GM23338 (cell line): ENCODE measurements at places on chromosomes 12 and 14. TPM values are rescaled to one million over a fixed set of nuclear protein-coding genes. Genes with fewer than 3 reads are reported as not detected.

DNA sequence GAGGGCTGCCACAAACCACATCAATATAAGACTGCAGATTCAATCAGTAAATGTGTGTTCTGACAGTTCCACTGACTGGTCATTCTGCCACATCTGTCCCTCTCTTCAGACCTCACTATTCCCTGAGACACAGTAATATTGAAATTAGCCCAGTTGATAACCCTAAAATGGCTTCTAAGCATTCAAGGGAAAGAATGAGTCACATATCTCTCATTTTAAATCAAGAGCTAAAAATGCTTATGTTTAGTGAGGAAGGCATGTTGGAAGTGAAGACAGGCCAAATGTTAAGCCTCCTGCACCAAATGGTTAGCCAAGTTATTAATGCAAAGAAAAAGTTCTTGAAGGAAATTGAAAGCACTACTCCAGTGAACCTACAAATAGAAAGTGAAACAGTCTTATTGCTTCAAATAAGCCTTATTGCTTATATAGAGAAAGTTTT lies 24.5 kb upstream of the KIF21A start:
- DNase-seq, result no peak

DNA sequence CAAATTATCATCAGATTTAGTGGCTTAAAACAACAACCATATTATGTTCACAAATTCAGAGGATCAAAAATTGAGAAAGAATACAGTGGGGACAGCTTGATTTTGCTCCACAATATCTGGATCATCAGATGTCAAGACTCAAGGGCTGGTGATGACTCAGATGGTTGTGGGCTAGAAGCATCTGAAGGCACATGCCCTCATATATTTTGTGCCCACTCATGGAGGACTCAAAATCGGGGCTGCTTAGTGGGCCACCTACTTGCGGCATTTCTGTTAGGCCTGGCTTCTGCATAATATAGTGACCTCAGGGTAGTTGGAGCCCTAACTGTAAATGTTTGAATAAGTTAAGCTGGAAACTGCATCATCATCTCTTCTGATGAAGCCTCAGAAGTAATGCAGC lies 584.5 kb downstream of the SLC16A7 start:
- DNase-seq, result no peak

DNA sequence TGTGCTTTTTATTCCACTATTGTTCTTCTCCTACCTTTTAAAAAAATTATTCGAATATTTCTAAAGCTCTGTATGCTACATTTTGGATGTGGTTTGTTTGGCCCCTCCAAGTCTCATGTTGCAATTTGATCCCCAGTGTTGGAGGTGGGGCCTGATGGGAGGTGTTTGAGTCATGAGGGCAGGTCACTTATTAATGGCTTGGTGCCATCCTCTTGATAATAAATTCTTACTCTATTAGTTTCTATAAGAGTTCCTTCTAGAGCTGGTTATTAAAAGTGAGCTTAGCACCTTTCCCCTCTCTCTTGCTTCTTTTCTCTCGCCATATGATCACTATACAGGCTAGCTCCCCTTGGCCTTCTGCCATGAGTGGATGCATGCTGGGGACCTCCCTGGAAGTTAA lies 445.6 kb upstream of the PDE3A start:
- DNase-seq, result no peak

Gene LTB4R
- 4.7 and 7.9 TPM in 2 replicates for total RNA-seq

DNA sequence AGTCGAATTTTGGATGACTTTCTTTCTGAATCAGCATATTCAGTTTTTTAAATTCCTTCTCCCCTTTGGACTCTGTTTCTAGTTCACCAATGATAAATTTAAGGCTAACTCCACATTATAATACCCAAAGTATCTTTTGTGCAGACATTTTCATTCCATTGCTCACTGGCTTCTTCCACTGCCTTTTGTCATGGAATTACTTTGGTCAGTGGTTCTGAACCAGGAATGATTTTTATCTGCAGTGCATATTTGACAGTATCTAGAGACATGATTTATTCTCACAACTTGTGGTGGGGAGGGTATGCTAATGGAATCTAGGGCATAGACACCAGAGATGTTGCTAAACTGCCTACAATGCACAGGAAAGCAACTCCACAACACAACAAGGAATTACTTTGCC lies 234.4 kb upstream of the PRKD1 start:
- DNase-seq, result no peak

- no peak for DNase-seq
Observed at GRCh38 chr12:75984577-75985182, 46.9 kb downstream of the PHLDA1 start.

DNA sequence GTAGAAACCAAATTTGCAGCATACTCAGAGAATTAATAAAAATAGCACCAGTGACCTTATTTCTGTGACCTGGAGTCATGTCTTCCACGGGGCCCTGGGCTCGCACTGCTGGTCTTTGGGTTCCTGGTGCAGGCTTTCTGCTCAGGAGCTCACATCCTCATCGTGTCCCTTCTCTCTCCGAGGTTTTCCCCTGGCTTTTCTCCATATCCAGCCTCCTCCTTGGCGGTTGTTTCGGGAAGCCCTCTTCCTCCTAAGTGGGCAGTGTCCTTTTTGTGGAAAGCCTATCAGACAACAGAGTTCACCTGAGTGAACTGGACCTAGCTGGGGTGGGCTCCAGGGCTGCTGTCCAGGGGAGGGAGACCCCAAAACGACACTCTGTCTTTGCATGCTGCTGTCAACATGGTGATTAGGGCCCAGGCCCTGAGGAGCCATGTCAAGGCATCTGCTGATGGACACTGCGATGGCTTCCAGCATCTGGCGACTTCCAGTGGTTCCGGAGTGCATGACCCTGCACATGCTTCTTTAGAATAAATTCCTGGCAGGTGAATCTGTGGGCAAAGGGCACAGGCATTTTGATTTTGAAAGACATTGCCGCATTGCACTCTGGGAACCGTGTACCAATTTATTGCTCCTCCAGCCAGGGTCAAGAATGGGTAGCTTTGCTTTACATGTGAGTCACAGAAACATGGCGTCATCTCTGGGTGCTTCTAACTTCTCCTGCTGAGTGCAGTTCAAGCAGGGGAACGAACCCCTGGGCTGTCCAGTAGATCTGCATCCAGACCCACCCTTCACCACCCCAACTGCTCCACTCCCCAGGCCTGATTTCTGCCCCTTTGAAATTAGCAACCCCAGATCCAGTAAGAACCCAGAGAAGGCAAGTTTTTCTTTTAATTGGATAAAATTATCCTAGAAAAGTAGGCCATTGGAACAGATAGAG lies 136.8 kb downstream of the ADGRD1 start:
- DNase-seq, result no peak

Gene GPR68
- total RNA-seq, result 0.35 TPM in 2 replicates

GRCh38 chr12:113381220-113381619 lies 22.5 kb downstream of the SDS start:
- DNase-seq, result no peak
